ENCODE measurements at places on chromosomes 7 and 10.

DNA sequence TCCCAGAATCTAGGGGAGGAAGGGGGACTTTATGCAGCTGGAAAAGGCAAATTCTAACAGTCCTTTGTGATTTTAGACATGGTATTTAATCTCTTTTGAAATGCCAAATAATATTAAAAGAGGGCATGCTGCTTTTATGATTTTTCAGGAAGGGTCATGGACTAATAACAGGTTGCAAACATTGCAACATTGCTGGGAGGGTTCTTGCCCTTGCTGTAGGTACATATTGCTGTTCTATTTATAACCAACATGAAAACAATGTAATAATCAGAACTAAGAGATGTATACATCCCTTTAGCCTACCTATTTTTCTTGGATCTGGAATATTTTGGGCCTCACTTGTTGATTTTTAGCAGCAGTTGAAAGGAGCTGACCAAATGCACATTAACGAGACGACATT, 411.6 kb downstream of the KCNMA1 start:
- DNase-seq: no peak

DNA sequence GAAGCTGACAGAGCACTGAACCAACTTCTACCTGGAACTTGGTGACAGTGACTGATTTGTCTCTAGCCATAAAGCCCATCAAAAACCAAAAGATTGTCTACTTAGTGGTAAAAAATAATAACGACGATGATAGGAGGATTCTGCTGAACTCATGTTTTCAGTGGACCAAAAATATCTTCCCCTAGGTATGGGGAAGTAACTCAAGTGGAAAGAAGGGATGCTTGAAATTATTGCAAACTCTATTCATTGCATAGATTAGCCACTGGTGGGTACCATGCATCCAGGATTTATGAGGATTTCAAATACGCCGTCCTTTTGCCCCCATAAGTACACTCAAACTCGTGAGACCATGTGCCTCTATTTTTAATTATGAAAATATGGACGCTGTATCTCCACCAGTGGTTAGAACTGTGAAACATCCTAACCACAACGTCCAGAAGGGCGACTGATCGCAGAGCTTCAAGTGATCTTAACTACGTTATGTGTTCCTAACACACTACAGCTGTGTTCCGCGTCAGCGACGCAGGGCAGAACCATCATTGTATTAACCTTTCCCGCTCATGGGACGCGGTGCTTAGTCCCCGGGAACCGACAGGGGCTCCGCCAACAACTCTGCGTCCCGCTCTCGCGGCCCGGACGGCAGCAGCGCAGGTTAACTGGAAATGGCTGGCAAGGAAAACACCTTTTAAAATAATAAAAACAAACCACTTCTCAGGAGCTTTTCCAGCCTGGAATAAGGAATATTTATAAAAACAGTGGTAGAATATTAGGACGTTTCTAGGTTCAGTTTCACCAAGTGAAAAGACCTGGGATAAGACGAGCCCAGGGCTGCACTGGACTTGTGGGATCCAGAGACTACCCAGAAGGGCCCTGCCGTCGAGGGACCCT, 776 bp downstream of the PEX1 start:
- DNase-seq: no peak

- DNase-seq: no peak
Measured at GRCh38 chr10:74118804-74119203, 31.8 kb downstream of the AP3M1 start.

- no peak for DNase-seq
Measured at GRCh38 chr7:16318989-16319915, 102.1 kb downstream of the CRPPA start.
